Vagina (tissue), 2 donors: ENCODE measurements at places on chromosomes 11 and 22. TPM values are rescaled to one million over a fixed set of nuclear protein-coding genes. Genes with fewer than 3 reads are reported as not detected.

EEF1G gene
- 1,183 TPM for total RNA-seq

- no peaks in the 10 kb centered on the region for H3K4me1 ChIP-seq
- no peaks in the 10 kb centered on the region for H3K27me3 ChIP-seq
- H3K36me3 ChIP-seq = peaks cover 75% of the 10 kb centered on the region
- no peak for DNase-seq
- H3K27ac ChIP-seq = no peak overlapping the region
- no peak overlapping the region for H3K4me3 ChIP-seq
Observed at GRCh38 chr22:23709107-23709506, 18.3 kb downstream of the RGL4 start.

INPP5J gene
- 5.9 TPM for total RNA-seq

PKDREJ gene
- not detected for total RNA-seq
